GF-D8 (cell line): ENCODE measurements at places on chromosomes 12 and 14.
A peak's percentile ranks its signal among the peaks of the same experiment; 100 is the strongest.

DNA sequence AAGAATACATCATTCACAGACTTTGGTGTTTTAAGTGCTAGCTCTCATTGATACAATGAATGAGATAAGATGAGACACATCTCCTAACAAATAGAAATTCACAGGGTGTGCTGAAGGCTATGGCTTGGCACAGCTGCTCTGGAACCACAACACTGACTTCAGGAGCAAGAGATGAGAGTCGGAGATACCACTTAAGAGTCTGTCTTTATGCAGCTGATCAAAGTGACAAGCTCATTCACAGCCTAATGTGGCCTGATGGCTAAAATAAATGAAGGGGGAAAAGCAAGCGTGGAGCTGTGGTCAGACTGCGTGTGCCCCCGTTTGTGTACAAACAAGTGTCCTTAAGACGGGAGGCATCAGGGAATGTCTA is 29.7 kb upstream of the FAM181A start:
- no peak for DNase-seq

- DNase-seq = no peak
Observed at GRCh38 chr12:51197736-51198567, 19.9 kb downstream of the POU6F1 start.

GRCh38 chr14:96888593-96888992 is 91.4 kb downstream of the VRK1 start:
- no peak for DNase-seq

DNA sequence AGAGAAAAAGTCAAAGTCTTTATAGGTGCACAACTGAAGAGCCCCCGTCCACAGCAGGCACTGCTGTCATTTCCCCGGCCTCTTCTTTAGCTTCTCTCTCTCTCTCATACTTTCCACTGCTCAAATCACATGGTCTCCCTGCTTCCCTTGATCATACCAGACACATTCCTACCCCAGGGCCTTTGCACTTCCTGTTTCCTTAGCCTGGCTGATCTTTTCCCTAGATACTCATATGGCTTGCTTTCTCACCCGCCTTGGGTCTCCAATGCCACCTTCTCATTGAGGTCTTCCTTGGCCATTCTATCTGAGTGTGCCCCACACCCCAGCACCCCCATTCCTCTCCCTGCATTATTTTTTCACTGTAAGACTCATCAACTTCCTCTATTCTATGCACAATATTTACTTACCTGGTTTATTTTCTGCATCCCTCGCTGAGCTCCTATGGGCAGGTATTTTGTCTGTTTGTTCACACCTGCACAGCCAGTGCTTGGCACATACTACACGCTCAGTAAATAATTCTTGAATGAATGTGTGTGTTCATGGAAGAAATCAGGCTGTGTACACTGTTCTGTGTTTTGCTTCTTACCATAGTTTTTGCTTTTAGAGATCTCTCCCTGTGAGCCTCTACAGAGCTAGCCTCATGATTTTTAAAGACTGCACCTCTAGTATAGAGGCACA is 31.9 kb downstream of the SERPINA1 start:
- no peak for DNase-seq

- no peak for DNase-seq
Observed at GRCh38 chr14:51627313-51627712, 24.4 kb upstream of the FRMD6 start.

DNA sequence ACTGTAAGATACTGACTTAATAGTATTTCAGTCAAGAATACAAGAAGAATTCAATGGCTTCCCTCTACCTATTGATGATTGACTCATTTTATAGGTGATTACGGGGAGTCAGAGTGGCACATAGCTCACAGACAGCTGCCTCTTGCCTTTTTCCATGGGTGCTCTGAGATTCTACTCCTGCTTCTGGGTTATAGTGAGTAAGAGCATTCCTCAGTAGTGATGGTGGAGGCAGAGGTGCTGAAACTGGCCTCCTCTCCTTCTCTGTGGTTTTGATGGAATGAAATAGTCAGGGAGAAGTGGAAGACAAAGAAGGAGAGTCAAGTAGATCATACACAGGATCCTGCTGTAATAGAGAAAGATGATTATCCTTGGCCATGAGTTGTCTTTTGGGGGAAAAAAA is 438.2 kb upstream of the FAR2 start:
- no peak for DNase-seq

DNA sequence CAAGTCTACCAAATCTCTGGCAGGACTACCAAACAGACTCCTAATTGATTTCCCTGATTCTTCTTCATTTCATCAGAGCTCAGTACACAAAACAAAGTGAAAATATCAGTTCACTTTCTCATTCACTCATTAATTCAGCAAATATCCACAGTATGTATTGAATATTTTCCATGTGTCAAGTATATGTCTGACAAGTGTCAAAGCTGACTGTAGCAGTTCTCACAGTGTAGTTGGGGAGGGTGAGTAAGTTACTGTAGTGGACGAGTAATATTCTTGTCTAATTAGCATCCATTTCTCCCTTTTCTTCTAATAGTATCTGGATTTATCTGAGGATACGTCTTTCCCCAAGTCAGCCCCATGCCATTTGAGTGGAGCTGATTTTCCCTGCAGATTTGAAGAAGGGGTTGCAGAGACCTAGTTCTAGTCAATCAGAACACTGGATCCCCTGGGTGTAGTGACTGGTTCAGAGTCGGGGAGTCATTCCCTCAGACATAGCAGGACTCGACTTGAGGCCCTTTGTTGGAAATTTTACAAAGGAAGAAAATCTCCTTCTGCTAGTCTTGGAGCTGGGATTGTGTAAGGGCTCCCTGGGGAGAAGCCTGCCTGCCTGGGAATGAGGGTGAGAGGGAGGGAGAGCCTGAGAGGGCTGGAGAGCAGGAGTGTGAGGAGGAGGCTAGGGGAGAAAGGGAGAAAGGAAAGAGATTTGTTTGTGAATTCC is 51.4 kb downstream of the GRIP1 start:
- DNase-seq = no peak

- DNase-seq = peak; percentile 1
Observed at GRCh38 chr12:96578526-96579125, 89.2 kb downstream of the CFAP54 start.

GRCh38 chr12:53200107-53200457 is 7.0 kb downstream of the ITGB7 start:
- DNase-seq = no peak

DNA sequence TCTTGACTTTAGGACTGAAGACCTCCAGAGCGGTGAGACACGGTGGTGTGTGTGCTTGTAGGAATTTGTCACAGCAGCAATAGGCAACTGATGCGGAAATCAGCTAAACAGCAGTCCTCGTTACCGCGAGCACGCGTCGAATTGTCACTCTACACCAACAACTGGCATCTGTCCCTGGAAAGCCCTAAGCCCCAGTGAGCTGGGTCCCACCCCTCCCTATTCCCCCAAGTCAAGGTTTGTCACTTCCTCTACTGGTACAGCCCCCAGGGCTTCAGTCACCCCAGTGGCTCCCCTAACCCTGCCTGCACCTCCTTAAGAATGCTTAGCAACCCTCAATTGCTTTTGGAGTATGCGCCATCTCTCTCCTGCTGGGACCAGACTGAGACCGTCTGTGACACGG is 173.6 kb downstream of the PIWIL1 start:
- no peak for DNase-seq

- DNase-seq = no peak
Observed at GRCh38 chr12:46459111-46459510, 86.5 kb upstream of the SLC38A2 start.

DNA sequence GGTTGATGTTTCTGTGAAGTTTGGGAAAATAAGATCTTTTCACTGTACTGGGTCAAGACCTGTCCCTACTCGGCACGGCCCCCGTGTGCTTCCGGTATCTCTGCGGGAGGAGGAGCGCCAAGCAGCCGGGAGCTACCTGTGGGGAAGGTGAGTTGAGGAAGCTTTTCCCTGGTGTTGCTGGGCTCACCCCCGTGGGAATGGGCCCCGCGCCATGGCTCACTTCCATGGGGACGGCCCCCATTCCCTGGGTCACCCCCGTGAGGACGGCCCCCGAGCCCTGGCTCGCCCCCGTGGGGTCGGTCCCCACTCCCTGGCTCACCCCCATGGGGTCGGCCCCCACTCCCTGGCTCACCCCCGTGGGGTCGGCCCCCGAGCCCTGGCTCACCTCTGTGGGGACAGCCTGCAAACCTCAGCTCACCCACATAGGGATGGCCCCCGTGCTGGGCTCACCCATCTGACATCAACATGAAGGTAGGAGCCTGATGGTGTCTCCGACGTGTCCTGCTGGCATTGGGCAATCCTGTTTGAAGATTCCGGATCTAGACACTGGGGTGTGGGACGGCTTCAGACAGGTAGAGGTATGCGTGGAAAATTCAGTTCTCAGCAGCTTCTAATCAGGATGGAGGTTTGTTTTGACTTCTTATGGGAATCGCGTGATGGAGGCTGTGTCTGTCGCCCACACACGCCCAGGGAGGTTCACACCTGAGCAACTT is 9.1 kb downstream of the LRCOL1 start:
- no peak for DNase-seq

DNA sequence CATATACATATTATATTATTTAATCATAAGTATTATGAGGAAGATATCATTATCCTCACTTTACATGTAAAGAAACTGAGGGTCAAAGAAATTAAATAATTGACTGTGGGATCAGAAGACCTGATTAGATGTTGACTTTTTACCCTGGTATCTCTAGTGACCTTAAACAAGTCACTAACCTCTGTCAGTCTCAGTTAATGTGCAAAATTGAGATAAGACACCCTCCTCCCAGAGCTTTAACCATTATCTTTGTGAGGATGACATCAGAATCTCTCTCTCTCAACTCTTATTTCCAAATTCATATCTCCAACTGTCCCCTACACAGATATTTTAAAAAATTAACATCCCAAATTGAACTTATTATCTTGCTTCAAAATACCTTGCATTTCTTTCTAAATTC is 177.8 kb downstream of the KLHL28 start:
- DNase-seq = no peak

GRCh38 chr14:77271113-77271710 is at the start of gene NGB:
TSS of gene NGB (minus strand) at chr14:77271206. CDS start at chr14:77270937, 269 bp downstream.
- no peak for DNase-seq

DNA sequence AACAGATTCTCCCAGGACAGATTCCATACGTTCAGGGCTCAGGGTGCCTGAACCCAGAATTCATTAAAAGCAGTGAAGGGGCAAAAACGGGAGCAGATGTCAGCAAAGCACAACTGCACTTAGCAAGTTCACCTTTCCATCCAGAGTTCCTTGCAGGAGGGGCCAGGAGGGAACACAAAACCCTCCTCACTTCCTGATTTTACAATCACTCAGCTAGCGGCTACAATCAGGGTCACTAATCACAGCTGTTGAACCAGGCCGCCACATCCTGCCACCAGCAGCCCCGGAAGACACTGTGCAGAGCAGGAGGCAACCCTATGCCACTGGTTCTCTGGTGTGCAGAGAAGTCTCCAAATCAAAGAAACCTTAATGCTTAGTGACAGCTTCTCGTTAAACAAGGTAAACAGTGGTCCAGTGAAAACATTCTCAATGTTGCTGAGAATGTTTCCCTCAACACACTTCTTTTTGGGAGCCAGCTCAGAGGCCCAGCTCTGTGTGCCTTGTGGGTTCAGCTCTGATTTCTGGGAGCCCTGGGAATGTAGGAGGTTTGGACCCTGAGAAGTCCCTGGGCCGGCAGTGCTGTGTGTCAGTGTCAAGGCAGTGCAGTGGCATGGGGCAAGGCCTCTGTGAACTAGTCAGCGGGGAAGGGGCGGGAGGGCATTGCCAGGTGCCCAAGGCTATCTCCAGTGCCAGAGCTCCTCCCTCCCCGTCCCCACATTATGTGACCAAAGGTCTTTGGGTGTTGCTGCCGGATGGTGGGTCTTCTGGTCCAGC is 54.5 kb downstream of the VCPKMT start:
- DNase-seq = peak; percentile 88

DNA sequence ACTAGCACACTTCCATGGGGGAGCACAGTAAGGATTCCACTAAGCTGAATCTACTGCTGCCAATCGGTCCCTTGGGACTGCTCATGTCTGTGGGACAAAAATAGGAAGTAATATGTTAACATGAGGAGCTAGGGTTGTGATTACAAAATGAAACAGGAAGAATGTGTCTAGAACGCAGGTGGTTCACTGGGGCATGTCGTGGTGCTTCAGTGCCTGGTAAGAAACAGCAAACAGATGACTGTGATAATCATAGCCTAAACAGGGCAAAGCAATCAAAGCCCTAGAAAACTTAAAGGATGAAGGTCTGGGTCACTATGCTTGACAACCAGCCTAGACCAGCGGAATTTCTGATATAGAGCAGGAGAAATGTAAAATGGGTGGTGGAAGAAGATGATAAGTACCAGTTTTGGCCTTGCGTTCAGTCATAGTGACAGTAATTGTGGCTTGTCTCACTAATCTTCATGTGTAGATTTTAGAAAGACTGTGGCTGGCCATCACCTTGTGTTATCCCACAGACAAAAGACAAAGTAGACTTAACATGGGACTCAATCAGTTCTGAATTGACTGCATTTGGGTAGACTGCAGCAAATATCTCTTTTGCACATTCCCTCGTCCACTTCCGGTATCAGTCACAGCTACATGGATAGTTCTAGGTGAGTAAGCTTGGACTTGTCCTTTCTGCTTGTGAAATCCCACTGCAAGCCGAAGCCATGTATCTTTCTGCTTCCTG is 51.4 kb downstream of the WASHC3 start:
- DNase-seq = peak; percentile 92

GRCh38 chr14:60975551-60975950 is 5.3 kb downstream of the TRMT5 start:
- DNase-seq = no peak

GRCh38 chr14:50520947-50521815 is 11.2 kb downstream of the MAP4K5 start:
- DNase-seq = no peak

DNA sequence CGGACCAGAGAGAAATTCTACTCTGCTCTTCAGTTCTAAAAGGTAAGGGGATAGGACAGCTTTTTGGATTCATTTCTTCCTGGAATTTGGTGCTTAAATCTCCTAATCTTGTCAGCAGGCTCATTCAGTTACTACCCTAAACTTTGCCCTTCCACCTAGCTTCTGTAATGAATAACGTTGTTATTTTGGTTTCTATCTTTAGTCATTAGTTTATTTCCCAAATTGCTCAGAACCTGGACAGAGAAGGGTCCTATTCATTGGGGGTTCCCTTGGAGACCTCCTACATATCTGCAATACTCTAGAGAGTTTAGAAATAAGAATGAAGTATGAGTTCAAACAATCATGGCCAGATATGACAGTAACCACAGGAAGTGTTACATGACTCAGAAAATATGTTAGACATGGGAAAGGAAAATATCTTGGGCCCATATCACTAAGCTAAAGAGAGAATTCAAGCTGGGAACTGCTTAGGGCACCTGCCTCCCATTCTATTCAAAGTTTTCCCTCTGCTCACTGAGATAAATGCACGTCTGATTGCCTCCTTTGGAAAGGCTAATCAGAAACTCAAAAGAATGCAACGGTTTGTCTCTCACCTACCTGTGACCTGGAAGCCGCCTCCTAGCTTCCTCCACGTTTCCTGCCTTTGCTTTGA is 87.9 kb downstream of the GAS2L3 start:
- no peak for DNase-seq

DNA sequence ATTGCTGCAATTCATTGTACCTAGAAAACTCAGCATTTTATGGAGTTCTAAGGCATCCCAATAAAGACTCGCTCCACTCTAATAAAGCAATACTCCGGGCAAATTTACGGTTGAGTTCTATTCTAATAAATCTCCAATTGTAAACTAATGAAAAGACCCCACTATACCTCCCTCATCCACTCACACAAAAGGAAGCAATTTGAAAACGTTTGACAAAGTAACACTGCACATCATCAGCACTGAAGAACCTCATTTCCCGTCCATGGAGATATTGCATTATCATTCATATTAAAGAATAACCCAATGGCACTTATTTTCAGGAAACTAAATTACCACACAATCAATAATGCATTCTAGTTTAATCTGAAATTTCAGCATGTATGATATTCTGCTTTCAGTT is 111.0 kb upstream of the LMO3 start:
- DNase-seq = no peak

- DNase-seq = no peak
Observed at GRCh38 chr12:116804051-116804450, 65.9 kb downstream of the RNFT2 start.
